Stimulated activated naive CD8-positive, alpha-beta T cell treated with anti-CD3 and anti-CD28 coated beads, Interleukin-15, amount 100 ng/mL, for 72 hours (primary cell): ENCODE measurements at places on chromosomes 11 and 22.

DNA sequence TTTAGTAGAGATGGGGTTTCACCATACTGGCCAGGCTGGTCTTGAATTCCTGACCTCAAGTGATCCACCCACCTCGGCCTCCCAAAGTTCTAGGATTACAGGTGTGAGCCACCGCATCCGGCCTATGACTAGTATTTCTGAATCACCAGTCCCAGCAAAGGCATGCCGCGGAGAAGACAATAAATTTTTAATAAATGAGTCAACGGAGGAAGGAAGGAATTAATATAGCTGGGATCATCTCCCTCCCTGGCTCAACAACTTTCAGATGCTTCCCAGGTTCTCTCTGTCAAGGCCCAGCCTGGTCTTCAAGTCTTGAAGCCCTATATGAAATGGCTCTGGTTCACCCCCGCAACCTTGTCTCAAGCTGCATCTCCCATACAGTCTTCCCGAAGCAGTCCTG, 45.7 kb downstream of the CYTH4 start:
- no peak for DNase-seq

GRCh38 chr11:72781313-72782080, 12.3 kb downstream of the STARD10 start:
- DNase-seq: peak; percentile 29

DNA sequence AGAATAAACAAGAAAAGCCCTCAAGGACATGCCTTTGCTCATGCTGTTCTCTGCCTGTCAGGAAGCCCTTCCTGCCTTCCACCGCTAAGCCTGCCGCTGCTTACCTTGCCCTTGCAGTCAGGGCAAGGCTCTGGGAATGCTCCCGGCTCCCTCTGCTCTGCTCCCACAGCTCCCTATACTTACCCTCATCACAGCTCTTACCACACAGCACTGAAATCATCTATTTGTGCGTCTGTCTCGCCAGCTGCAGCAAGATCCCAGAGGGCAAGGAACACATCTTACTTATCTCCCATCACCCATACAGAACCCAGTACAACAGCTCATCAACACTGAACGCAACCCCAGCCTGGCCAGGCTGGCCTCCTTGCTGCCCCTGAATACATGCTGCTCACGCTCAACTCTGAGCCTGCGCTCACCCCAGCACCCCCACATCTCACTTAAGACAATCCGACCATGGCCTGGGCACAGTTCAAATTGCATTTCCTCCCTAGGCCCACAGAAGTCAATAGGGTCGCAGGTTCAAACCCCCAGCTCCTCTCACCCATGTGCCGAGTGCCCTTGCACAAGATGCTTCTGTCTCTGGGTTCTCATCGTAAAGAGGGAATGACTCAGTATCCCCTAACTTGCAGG, 161.8 kb downstream of the IGLL1 start:
- no peak for DNase-seq

DNA sequence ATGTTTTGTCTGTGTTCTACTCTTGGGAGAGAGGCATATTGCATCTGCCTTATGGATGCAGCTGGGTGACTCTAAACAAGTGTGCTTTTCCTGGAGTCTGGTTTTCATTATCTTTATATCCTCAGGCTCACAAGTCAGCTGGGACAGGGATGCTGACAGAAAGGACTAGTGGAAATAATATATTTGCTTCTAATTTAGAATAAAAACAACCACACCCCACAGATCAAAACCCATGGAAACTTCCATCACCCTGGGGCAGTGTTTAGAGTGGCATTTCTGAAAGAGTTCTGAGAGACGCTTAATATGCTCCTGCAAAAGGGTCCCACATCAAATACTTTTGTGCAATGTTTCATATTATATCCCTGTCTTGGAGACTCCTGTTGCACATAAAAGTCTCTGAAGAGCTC, 20.8 kb downstream of the KCNE3 start:
- DNase-seq: no peak

GRCh38 chr11:117220999-117221774, 10.7 kb downstream of the PCSK7 start:
- no peak for DNase-seq

GRCh38 chr11:127493330-127494022, 492.9 kb upstream of the KIRREL3 start:
- no peak for DNase-seq

- DNase-seq: no peak
Observed at GRCh38 chr22:23225724-23226496, 45.6 kb downstream of the BCR start.

DNA sequence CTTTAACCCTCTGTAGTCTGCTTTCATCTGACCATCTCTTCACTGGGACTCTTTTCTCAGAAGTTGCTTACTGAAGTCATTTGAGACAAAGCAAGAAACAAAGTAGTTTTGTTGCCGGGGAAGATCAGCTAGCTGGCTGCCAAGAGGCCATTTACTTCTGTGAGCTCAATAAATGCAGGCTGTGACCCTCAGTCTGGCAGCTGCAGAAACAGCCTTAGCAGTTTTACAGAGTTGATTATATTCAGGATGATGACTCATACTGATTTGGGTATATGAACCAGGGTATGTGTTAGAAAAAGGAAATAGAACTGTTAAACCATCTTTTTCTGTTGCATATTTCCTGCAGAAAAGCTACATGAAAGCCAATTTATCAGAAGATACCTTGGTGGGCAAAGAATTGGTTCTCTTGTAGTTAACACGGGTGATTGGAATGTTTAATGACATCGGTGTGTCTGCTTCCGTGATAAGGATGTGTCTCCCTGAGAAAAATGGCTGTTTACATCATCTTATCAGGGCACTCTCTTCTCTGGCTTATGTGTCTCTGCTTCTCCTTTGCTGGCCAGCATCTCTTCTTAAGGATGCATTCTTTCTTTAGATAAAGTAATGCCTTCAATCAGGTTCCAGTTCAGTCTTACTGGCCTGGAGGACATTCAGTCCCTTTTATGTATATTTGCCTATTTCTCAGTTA, 18.5 kb downstream of the FIBIN start:
- DNase-seq: no peak

DNA sequence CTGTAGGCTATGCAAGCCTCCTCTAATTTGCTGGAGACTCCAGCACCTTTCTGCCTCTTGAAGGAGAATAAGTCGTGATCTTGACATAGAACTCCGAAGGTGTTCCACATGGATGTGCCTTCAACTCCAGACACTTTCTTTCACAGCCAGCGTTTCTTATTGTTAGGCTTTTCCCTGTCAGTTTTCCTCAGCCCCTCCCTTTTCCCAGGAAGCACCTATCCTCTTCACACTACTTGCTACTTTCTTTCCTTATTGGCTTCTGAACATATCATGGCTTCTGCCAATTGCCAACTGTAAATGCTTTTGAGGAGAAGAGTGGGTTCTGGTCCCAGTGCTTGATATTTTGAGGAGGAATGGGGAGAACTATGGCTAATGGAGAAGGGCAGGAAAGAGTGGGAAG, 216.3 kb upstream of the PGR start:
- no peak for DNase-seq

DNA sequence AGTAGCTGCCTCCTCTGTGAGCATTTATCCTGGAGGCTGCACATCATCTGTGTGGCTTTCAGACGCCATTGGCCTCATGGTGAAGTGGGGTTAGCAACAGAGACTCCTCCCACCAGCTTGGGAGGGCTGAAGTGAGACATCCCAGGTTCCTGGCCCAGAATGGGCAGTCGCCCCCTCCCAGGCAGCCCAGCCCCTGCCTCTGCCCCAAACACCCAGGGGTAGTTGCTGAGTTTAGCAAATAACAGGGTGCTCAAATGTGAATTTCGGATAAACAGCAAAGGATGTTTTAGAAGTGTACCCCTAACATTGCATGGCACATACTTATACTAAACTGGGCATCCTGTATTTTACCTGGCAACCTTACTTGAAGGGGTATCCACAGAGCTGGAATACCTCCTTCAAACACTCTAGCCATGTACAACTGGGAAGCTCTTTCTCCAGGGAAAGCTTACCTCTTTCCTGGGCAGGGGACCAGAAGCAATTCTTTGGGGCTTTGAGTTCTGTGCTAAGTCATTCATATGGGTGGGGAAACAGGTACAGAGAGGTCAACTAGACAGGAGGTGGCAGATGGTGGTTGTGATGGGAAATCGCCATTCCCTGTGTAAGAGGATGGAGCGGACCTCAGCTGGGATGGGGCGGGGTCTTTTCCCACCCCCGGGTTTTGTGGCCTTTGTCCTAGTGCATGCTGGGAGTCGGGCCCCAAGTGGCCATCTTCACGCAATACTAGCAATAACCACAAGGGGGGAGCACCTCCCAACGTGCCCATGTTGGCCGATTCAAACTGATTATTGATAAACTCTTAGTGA, 19.3 kb downstream of the MTFP1 start:
- DNase-seq: peak; percentile 68

- DNase-seq: no peak
Observed at GRCh38 chr11:22785251-22785650, 44.4 kb downstream of the SVIP start.

- DNase-seq: no peak
Observed at GRCh38 chr22:30871391-30872284, 96.9 kb downstream of the MORC2 start.

GRCh38 chr22:29701155-29701999, 18.4 kb upstream of the CABP7 start:
- no peak for DNase-seq
